ENCODE measurements at places on chromosomes 1 and 21.

DNA sequence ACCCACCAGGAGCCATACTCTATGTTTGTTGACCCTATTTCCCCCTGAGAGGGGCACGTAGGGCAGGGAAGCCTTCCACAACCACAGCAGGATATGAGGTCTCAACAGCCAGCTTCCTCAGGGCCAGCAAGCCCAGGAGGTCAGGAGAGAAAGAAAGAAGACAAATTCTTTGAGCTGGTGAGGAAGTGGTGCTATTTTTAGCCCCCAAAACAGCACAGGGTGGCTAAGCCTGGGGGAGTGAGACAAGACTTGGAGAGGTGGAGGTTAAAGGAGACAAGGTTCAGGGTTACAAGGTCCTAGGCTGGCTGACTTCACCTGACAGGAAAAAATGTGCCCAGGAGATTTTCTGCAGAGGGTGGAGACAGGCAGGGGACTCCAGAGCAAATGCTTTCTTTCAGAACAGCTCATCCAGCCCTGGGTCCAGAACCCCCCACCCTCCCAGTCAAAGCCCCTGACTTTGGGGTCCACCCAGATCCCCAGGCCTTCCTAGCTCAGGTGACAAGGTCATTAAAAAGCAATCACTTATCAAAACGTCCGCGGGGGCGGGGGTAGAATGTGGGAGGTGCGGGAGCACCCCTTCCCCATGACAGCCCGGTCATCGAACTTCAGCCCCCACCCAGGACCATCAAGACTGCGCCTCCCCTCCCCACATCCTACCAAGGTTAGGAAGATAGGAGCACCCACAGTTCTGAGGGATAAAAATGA lies 1.3 kb downstream of the SV2A start:
- DNase-seq = no peak

GRCh38 chr1:217482356-217483102 lies 148.4 kb downstream of the GPATCH2 start:
- no peak for DNase-seq

- no peak for DNase-seq
Observed at GRCh38 chr1:119735217-119735616, 23.5 kb downstream of the PHGDH start.

DNA sequence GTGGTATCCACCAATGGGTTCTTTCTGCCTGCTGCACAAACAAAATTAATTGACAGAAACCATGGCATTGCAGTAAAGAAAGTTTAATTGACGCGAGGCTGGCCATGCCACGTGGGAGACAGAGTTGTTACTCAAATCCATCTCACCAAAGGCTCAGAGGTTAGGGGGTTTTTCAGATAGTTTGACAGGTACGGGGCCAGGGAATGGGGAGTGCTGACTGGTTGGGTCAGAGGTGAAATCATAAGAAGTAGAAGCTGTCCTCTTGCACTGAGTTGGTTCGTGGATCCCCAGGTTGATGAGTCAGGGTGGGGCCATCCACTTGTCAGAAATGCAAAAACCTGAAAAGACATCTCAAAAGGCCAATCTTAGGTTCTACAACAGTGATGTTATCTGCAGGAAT lies 941 bp upstream of the TBCE start:
- DNase-seq = no peak

All from thymus (tissue), 14 donors.